ENCODE measurements at places on chromosomes 4 and X. TPM values are rescaled to one million over a fixed set of nuclear protein-coding genes. Genes with fewer than 3 reads are reported as not detected.

DNA sequence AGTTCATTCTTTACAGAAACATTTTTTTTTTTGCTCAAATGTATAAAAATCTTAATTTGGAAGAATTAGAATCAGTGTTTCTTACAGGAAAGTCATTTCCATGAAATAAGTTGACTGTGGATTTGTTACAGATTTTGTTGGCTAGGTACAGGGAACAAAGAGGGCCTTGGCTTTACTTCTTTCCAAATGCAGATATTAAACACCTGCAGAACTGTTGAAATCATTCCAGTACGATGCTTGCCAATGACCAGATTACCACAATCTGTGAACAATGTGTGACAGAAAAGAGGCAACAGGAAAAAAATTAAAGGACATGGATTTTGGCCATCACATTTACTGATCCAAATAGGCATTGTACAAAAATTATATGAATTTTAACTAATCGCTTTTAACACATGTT lies 70.8 kb downstream of the ANXA10 start:
- no peak for DNase-seq

DNA sequence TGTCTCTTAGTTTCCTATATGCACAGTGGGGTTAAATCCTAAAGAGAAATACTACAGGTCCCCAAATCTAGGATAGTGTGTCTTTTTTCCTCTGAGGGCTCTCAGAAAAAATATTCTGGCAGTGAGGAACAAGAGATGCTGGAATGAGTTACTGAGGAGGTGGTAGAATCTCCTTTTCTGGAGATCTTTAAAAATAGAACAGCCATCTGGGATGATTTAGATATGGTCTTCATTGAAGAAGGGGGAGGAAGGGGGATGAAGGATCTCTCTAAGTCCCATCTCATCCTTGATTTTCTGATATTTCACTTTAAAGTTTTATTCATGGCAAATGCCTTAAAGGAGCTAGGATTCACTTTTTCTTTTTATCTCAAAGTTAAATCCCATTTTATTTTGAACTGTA lies 235.0 kb downstream of the MAML3 start:
- no peak for DNase-seq

GRCh38 chr4:107366900-107367299 lies 330.8 kb upstream of the DKK2 start:
- DNase-seq, result no peak

- DNase-seq, result no peak
Observed at GRCh38 chr4:177369372-177369771, 59.7 kb downstream of the NEIL3 start.

DNA sequence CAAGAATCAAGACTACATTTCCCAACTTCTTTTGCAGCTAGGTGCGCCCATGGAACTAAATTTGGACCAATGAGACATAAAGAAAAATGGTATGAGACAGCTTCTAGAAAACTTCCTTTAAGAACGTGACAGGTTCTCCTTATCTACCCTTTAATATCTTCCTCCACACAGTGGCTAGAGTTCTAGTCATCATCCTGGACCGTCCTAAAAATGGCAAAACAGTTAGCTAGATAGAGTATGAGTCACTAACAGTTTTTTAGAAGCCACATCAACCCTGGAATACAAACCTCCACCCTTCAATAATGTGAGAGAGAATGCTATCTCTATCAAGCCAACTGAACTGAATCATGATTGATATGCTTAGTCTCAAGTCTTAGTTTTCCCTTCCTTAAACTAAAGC lies 267.9 kb upstream of the SLC7A11 start:
- DNase-seq, result no peak

- DNase-seq, result peak; percentile 36
Observed at GRCh38 chr4:184250795-184251669, 33.4 kb upstream of the ENPP6 start.

TAF7L gene
- total RNA-seq, result not detected

KLKB1 gene
- not detected for total RNA-seq

RAB9A gene
- total RNA-seq, result 31.4 TPM

ARHGAP36 gene
- not detected for total RNA-seq

EFHC2 gene
- total RNA-seq, result 0.30 TPM

AFAP1 gene
- 27.2 TPM for total RNA-seq

SSX4 gene
- total RNA-seq, result not detected

Data from activated CD4-positive, alpha-beta T cell treated with anti-CD3 and anti-CD28 coated beads for 36 hours (primary cell).